ENCODE measurements at places on chromosomes 7 and 10.

- no peak for DNase-seq
These were observed 72.2 kb upstream of the CFAP46 start for GRCh38 chr10:133014416-133015210.

DNA sequence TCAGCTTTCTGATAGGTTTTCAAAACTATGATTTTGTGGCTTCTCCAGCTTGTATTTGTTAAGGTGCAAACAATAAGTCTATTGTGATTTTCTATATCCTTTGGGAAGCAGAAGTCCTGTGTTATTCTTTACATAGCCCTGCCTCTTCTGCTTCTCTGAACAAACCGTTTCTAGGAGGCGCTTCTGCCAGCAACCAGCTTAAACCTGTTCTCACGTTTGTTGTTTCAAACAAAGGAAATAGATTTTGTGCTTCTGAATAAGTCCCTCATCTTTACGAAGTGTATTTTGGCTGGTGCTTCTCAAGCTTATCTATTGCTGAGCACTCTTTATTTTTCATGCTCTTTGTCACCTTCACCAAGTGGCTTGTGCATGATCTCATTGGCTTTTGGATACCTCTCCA is 61.0 kb downstream of the VTI1A start:
- DNase-seq, result no peak

DNA sequence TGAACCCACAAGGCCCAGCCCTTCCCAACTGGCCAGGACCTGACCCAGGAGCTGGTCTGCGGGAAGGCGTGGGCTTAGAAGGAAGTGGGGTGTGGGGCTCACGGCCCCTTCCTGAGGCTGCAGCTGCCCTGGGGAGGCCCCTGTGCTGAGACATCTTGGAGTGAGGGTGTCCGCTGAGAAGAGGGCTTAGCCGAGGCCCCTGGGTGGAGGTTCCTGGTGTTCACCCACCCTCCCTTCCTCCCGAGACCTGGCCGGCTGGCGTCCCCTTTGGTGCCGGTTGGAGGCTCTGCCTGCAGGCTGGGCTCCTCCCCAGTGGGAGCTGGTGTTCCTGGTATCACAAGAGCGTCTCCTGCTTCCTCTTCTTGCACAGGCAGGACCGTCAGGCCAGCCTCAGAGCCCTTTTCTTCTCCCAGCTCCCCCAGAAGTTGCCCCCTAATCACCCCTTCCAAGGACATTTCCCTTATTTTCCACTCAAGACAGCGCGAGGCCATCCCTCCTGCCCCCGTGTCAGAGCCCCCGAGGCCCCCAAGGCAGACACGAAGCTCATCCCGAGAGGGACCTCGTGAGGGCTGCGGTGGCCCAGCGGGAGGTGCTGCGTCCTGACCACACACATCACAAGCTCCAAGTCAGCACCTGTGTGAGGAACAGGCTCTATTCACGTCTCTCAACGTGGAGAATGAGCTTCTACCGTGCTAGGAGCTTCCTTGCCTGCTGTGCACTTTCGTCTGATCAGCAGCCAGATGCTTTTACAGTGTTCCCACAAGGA is 25.1 kb upstream of the FAM20C start:
- DNase-seq, result no peak

- DNase-seq, result no peak
These were observed 642.6 kb upstream of the AUTS2 start for GRCh38 chr7:68955656-68956055.

DNA sequence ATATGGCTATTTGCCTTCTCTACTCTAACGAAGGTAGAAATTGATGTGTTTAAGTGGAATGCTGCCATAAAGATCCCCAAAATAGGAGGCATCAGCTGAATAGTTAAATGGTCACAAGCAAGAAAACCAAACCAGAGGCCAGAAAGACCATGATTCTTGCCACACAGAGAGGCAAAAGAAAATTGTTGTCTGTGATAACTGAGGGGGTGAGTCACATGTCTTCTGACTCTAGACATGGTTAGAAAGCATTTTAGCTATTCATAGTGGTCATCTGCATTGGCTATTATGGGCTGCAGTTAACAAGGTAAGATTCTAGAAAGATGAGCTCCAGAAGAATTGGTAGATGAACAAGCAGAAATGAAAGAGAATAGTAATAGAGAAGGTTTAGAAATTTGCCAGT is 361.4 kb upstream of the NPSR1 start:
- no peak for DNase-seq

- DNase-seq, result no peak
These were observed 47.9 kb downstream of the IRF5 start for GRCh38 chr7:128985660-128986059.

GRCh38 chr10:35608328-35608672 is 3.2 kb downstream of the GJD4 start:
- DNase-seq, result no peak

All from stimulated activated CD8-positive, alpha-beta memory T cell treated with anti-CD3 and anti-CD28 coated beads, Interleukin-4, amount 100 ng/mL, for 1 hour (primary cell).